Thyroid gland (tissue), 4 donors: ENCODE measurements at places on chromosomes 1 and 21.

GRCh38 chr1:58975888-58976287 lies 192.0 kb upstream of the JUN start:
- no peaks in the 10 kb centered on the region for H3K36me3 ChIP-seq
- DNase-seq = no peak
- H3K27me3 ChIP-seq = no peaks in the 10 kb centered on the region
- H3K4me3 ChIP-seq = no peak overlapping the region
- H3K27ac ChIP-seq = no peak overlapping the region

DNA sequence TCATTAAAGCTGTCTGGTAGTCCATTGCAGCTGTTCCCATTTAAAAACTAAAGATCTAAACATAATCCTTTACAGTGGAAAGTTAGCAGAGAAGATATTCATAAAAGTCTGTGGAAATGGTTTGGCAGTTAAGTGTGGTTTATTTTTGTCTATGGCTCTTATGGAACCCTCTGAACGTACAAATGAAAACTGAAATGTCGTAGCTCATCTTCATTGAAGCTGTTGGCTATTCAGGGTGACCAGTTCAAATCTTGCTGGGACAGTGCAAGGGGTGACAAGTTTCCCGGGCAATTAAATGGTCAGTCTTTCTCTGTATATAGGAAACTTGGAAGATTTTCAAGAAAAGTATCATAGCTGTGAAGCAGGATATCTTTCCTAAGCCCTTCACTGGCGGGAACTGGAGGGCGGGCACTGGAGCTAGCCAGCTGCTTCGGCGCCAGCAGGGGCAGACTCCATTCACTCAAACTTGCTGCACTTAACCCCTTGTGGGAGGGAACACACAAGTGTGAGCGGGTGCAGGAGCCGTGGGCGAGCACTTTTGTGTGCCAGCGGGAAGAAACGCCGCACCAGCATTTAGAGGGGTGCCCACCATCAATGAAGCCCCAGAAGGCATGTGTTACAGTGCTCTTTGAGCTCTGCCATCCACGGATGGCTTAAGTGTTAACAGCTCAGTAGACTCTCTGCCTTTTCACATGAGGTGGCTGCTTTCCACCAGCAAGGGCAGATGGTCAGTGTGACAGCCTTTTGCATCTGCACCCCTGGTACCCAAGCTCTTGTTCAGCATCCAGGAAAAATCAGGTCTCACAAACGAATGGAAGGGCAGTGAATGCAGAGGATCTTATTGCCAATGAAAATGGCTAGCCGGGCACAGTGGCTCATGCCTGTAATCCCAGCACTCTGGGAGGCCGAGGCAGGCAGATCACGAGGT lies 232.1 kb upstream of the KAZN start:
- no peaks in the 10 kb centered on the region for H3K27me3 ChIP-seq
- H3K4me3 ChIP-seq = no peak overlapping the region
- H3K27ac ChIP-seq = no peak overlapping the region
- H3K4me1 ChIP-seq = peaks cover 8% of the 10 kb centered on the region
- H3K36me3 ChIP-seq = no peaks in the 10 kb centered on the region
- peak; percentile 33 for DNase-seq

DNA sequence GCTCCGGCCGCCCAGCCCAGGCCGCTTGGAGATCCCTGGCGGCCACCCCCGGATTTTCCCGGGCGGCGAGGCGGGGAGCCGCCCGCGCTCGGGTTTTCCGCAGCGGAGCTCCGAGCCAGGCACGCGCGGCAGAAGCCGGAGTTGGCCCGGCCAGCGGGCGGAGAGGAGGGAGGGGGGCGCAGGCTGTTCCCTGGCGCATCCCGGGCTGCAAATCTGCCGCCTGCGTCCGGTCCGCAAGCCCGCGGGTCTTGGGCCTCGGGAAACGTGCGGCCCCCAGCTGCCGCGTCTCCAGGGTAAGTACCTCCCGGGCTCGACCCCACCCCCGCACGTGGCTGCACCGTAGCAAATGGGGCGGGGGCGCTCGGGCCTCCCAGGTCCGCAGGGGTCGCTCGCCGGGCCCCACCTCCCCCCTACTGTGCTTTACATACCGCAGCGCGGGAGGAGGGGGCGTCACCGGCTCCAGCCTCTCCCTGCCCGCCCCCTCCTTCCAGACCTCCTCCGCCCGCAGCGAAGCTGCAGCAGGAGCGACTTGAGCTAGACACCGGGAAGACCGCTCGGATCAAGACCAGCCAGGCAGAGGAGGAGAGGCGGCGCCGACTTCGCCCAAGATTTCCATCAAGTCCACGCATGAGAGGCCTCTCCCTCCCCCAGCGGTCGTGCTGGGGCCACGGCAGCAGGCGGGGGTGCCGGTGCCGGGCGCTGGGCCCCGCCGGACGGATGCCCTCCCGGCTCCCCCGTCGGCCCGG lies 1.6 kb downstream of the TMEM200B start:
- H3K27me3 ChIP-seq = peaks cover 7% of the 10 kb centered on the region
- H3K36me3 ChIP-seq = no peaks in the 10 kb centered on the region
- H3K27ac ChIP-seq = peak overlapping the region; percentile 56
- H3K4me1 ChIP-seq = peaks cover 33% of the 10 kb centered on the region

DNA sequence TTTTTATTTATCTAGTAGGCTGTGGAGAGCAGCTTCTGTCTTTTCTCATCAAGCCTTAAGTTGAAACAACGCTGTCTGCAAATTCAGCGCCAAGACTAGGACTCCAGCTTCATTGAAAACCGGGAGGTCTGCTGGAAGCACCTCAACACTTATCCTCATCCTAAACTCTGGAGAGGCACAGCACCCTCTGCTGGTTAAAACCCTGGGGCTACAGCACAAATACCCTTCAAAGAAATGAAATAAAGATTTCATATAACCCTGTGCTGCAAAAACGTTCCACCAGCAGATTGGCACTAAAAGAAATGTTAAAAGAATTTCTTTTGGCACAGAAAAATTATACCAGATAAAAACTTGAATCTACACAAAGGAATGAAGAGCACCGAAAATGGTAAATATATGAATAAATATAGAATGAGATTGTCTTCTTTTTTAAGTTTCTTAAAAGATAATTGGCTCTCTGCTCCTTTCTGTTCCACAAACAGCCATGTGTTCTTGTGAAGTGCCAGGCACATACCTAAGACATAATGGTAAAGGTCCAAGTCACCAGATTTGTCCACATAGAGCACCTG lies 227.7 kb upstream of the SAMSN1 start:
- H3K4me1 ChIP-seq = no peaks in the 10 kb centered on the region
- no peaks in the 10 kb centered on the region for H3K36me3 ChIP-seq
- H3K27ac ChIP-seq = no peak overlapping the region
- H3K4me3 ChIP-seq = no peak overlapping the region
- peak; percentile 23 for DNase-seq
- H3K27me3 ChIP-seq = no peaks in the 10 kb centered on the region

- H3K36me3 ChIP-seq = no peaks in the 10 kb centered on the region
- DNase-seq = no peak
- H3K4me1 ChIP-seq = peaks cover 27% of the 10 kb centered on the region
- no peaks in the 10 kb centered on the region for H3K27me3 ChIP-seq
- H3K27ac ChIP-seq = no peak overlapping the region
- H3K4me3 ChIP-seq = no peak overlapping the region
Measured at GRCh38 chr1:99661780-99662179, 15.9 kb downstream of the PALMD start.

- H3K27me3 ChIP-seq = no peaks in the 10 kb centered on the region
- H3K27ac ChIP-seq = no peak overlapping the region
- H3K4me1 ChIP-seq = no peaks in the 10 kb centered on the region
- H3K4me3 ChIP-seq = no peak overlapping the region
Measured at GRCh38 chr1:99348397-99349132, 84.3 kb downstream of the PLPPR4 start.

DNA sequence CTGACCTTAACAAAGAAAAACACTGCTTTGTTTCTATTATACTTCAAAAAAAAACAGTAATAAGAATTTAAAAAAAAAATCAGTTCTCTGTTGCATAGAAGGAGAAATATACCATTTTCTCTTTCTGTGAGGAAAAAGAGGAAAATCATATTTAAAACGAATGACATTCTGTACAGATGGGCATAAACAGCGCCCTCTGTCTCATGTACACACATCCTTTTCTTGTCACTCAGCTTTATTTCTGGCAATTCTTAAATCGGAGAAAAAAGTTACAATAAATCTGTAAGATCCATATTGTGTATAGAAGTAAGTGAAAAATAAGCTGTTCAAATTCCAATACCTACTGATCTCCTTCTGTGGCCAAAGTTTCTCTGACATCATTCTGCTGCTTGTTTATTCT lies 245.4 kb downstream of the SMYD3 start:
- no peaks in the 10 kb centered on the region for H3K4me1 ChIP-seq
- H3K27ac ChIP-seq = no peak overlapping the region
- H3K27me3 ChIP-seq = no peaks in the 10 kb centered on the region
- H3K4me3 ChIP-seq = no peak overlapping the region

- peak overlapping the region; percentile 70 for H3K4me3 ChIP-seq
- H3K27ac ChIP-seq = peak overlapping the region; percentile 85
- no peaks in the 10 kb centered on the region for H3K27me3 ChIP-seq
- H3K4me1 ChIP-seq = peaks cover 10% of the 10 kb centered on the region
Measured at GRCh38 chr1:184387476-184388318, 868 bp downstream of the C1orf21 start.

DNA sequence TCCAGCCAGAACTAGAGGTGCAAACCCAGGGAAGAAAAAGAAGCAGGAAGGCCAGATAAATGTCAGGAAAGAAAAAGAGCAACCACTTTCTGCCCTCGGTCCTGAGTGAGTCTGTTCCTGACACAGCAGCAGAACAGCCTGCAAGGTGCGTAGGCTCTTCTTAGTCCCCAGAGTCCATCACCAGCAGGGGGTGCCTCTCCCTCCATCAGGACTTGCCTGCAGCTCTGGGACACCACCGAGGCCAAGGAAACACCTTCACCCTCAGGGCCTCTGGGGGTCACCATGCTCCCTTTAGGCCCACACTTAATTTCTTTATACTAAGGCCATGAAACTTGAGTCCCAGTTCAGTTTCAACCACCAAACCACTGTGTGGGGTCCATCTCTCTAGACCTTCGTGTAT lies 43.7 kb upstream of the NFASC start:
- H3K36me3 ChIP-seq = no peaks in the 10 kb centered on the region
- H3K4me1 ChIP-seq = peaks cover 2% of the 10 kb centered on the region
- DNase-seq = no peak

DNA sequence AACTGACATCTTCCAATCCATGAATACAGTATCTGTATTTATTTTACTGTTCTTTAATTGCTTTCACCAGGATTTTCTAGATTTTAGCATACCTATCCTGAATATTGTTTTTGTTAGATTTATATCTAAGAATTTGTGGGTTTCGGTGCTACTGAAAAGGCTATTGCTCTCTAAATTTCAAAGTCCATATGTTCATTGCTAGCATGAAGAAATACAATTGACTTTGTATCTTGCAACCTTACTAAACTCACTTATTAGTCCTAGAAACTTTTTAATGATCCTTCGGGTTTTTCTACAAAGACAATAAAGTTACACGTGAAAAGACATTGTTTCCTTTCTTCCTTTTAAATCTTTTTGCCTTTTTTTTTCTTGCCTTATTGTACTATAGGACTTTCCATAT lies 12.9 kb upstream of the HIVEP3 start:
- DNase-seq = no peak
- no peaks in the 10 kb centered on the region for H3K27me3 ChIP-seq
- H3K36me3 ChIP-seq = no peaks in the 10 kb centered on the region
- H3K4me1 ChIP-seq = peaks cover 3% of the 10 kb centered on the region
- no peak overlapping the region for H3K27ac ChIP-seq
